ENCODE measurements at places on chromosomes 7 and 10.

DNA sequence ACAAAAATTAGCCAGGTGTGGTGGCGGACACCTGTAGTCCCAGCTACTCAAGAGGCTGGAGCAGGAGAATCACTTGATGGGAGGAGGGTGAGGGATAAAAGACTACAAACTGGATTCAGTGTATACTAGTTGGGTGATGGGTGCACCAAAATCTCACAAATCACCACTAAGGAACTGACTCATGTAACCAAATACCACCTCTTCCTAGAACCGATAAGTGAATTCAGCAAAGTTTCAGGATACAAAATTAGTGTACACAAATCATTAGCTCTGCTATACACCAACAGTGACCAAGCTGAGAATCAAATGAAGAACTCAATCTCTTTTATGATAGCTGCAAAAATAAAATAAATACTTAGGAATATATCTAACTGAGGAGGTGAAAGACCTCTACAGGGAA is 23.0 kb upstream of the DMBT1 start:
- DNase-seq, result no peak

DNA sequence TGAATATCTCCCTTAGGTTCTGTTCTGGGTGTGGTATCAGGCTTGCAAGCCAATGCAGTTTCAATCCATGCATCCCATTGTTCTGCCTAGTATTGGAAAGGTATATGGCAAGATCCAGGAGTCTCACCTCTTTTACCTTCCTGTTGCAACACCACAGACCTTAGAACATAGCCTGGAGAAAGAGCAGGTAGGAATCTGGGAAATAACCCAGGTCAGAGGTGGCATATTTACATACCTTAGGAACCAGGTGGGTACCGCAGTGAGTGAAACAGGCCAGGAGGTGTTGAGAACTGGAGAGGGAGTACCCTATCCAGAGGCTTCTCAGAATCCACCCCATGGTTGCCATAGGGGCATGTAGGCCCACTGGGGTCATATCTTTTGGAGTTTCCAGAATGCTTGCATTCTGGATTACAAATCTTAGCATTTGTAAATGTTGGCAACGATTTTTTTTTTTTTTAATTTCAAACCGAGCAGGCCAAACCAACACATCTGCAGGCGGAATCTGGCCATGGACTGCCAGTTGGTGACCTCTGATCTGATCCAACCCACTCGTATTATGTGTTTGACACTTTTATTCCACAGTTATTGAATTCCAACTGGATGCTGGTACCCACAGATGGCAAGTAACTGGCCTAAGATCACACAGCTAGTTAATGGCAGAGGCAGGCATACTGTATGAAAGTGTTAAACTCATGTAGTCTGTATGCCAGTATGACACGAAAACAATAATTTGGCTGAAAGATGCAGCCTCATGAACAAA is 180.3 kb upstream of the TCF7L2 start:
- DNase-seq, result no peak

DNA sequence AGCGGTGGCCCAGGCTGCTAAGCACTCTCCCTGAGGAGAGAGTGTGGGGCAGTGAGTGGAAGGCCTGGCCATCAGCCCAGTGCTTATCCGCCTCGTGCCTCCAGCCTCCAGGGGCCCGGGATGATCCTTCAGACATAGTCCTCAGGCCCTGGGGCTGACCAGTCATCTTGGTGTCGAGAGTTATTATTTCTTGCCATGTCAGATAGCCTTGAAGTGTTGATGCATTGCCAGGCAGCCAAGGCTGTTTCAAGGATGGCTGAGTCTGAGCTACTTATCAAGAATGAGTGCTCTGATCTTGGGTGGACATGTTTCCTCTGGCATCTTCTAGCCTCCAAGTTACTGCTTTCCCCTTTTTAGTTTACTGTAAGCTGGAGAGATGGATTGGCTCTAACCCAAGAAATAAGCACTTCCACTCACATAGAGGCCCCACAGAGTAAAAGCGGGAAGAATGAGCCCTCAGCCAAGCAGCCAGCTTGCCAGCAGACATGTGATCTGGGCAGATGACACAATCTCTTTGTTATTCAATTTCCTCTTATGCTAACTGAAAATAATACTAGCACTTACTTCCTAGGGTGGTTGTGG is 136.5 kb upstream of the NAMPT start:
- no peak for DNase-seq

- no peak for DNase-seq
Observed at GRCh38 chr10:70652761-70653657, 19.3 kb upstream of the ADAMTS14 start.

DNA sequence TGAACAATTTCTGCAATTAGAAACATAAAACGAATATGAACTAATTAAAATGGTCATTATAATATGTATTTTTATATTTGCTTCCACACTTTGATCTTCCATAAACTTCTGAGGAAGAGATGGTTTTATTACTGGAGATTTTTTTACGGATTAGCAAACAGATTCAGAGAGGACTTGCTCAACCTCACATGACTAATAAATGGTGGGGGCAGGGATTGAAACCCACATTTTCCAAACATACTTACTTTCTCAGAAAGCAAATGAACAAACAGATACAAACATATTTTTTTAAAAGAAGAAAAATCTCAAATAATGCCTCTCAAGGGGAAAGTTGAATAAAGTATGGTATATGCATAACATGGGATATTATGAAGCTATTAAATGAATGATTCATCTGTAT is 18.3 kb downstream of the ANKMY2 start:
- no peak for DNase-seq

GRCh38 chr7:42348071-42348470 is 111.1 kb upstream of the GLI3 start:
- no peak for DNase-seq

GRCh38 chr10:49649294-49649693 is 30.2 kb upstream of the C10orf53 start:
- DNase-seq, result no peak

GRCh38 chr7:26379711-26380110 is 88.0 kb downstream of the SNX10 start:
- no peak for DNase-seq

DNA sequence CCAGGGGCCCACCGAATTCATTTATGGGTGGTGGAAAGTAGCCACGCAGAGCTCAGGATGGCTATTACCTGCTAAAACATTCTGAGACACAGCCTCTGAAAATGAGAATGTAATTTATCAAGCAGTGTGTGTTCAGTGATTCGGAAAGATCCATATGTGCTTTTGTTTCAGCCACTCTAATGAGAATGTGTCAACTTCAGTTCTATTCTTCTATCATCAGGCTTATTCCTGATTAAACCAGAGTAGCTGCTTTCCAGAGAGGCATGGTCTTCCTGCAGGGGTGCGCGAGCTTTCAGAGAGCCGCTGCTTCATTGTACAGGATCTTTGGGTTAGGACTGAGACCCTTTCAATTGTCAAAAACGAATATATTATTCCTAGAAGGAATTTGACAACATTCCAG is 167.6 kb downstream of the OTUD1 start:
- no peak for DNase-seq

DNA sequence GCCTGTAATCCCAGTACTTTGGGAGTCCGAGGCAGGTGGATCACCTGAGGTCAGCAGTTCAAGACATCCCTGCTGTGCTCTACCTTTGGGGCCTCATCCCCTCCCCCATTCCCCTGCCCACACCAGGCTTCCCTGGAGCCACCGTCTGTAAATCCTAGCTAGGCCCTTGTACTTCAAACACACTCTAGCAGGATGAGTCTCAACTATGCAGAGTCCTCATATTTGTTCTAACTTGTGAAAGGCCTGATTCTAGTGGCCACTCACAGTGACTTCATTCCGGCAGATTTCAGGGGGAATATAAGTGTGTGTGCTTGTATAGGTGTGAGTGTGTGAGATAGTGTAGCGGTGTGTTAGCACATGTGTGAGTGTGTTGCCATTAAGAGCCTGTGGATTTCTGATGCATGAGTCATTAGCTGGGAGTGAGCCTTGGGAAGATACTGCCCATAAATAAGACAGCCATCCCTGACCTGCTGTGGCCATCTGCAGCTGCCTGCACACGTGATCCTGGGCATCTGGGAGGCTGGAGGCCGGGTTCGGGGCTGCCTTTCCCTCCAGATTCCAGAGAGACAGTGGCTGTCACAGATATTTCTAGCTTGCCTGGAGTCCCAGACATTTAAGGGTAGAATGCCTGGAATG is 1.7 kb upstream of the NEURL1 start:
- no peak for DNase-seq

DNA sequence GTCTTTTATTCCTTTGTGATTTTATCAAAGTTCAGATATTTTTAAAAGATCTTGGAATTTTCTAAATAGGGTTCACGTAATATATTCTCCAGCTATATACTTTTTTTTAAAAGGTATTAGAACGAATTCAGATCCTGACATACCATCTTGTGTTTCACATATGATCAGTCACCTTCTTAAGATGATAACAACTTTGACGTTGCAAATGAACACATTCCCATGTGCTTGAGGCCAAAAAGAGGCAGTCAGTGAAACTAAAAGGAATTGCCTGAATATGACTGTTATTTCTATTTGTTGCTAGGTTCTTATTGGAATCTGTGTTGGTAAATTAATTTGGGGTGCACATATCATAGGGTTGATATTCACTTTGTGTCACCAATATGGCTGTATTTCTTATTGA is 310.1 kb downstream of the MDFIC start:
- DNase-seq, result no peak

DNA sequence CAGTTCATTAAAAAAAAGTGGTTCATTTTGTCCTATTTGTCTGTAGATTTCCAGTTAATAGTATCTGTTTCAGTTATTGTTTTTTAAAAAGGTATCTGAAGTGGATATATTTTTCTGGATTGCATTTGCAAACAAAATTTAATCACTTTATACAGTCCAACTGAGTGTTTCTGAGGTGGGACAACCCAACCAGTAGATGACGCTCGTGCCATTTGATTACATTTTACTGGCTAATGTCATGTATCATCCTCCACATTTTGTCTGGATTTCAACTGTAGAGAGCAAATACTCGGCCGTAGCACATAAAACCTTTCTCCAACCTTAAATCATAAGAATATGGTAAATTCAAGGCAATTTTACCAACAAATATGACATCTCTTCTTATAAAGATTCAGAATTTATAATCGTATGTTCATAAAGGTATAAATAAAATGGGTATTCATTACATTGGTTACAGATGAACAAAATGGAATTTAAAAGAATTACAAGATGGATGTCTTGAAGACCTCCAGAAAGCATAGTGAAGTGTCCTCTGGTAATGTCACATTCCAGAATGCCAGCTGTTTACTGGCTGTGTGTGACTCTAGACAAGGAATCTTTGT is 789.0 kb downstream of the PHTF2 start:
- no peak for DNase-seq

GRCh38 chr10:132035476-132035875 is 30.3 kb upstream of the JAKMIP3 start:
- no peak for DNase-seq

DNA sequence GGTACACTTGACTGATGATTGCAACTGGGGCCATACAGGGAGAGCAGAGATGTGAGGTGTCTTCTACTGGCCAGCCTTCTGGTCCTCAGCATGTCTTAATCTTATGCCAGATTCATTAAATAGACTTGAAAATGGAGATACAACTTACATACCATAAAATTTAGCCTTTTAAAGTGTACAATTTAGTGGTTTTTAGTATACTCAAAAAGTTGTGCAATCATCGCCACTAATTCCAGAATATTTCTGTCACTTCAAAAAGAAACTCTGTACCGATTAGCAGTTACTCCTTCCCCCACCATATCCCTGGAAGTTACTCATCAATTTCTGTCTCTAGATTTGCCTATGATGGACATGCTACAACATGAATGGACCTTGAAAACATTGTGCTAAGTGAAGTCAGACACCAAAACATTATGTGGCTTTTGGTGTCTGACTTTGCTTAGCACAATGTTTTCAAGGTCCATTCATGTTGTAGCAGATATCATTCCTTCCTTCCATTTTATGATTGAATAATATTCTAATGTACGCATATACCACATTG is 53.0 kb downstream of the SH2D4B start:
- no peak for DNase-seq

GRCh38 chr10:87600581-87600980 is 59.1 kb upstream of the PAPSS2 start:
- DNase-seq, result no peak

GRCh38 chr10:80529604-80530003 is 8.1 kb upstream of the SH2D4B start:
- DNase-seq, result no peak

- DNase-seq, result peak; percentile 35
Observed at GRCh38 chr7:77696643-77697534, 630 bp downstream of the RSBN1L start.

GRCh38 chr10:67607472-67607871 is 88.5 kb downstream of the CTNNA3 start:
- no peak for DNase-seq

- no peak for DNase-seq
Observed at GRCh38 chr7:48042216-48042615, 6.9 kb downstream of the C7orf57 start.

DNA sequence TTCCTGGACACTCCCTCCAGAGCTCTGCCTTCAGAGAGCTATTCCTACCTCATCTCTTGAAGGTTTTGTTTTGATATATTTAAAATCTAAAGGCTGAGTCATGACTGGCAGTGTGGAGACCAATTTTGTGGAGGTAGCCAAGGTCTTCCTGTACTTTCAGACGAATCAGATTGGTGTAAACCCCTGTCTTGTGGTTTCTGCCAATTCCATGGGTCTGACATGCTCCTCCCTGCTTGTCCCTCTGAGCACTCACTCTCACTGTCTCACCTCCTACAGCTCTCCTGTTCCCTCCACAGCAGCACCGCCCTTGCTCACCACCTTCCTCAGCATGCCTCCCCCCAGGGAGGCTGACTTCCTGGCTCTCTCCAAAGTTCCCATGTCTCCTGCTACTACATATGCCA is 179.8 kb downstream of the NPSR1 start:
- DNase-seq, result no peak

- no peak for DNase-seq
Observed at GRCh38 chr7:150377196-150377595, 1.9 kb upstream of the ZNF775 start.

DNA sequence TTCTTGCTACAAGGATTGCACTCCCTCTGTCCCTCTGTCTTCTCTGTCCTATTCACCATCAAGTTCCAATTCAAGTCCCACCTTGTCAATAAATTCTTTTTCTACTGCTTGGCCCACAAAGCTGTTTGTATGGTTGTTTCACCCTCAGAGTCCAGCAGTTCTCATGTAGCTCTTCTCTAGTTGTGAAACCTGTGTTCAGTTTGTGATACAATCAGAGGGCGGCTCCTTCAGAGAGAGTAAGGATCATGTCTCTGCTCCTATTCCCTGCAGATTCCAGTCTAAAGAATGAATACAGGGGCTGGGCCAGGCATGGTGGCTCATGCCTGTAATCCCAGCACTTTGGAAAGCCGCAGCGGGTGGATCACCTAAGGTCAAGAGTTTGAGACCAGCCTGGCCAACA is 126.6 kb upstream of the BET1 start:
- no peak for DNase-seq

DNA sequence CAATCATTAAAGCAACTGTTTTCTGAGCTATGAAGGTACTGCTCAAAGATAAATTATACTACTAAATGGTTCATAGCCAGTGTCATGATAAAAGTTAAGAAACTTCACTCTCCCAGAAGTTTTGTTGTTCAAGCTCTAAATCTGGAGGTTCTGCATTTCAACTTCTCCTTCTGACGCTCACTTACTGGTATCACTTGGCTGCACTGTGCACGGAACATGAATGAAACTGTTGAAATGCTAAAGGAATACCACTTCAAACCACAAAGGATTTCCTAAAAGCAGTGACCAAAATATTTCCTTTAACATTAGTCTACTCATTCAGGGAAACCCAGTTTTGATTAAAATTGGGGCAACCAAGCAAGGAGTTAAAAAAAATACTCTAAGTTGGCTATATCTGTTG is 93.6 kb downstream of the UBE2H start:
- no peak for DNase-seq

- DNase-seq, result no peak
Observed at GRCh38 chr7:16753932-16754855, 639 bp downstream of the TSPAN13 start.

GRCh38 chr10:8037199-8037801 is 17.2 kb upstream of the GATA3 start:
- DNase-seq, result no peak

All from stimulated activated CD4-positive, alpha-beta T cell treated with anti-CD3 and anti-CD28 coated beads, Interleukin-15, amount 100 ng/mL, for 48 hours (primary cell).